Activated naive CD8-positive, alpha-beta T cell treated with anti-CD3 and anti-CD28 coated beads for 36 hours (primary cell): ENCODE measurements at places on chromosomes 2 and 18. TPM values are rescaled to one million over a fixed set of nuclear protein-coding genes. Genes with fewer than 3 reads are reported as not detected.

- no peak for DNase-seq
These were observed 31.4 kb upstream of the CCDC102B start for GRCh38 chr18:68766433-68766832.

DNA sequence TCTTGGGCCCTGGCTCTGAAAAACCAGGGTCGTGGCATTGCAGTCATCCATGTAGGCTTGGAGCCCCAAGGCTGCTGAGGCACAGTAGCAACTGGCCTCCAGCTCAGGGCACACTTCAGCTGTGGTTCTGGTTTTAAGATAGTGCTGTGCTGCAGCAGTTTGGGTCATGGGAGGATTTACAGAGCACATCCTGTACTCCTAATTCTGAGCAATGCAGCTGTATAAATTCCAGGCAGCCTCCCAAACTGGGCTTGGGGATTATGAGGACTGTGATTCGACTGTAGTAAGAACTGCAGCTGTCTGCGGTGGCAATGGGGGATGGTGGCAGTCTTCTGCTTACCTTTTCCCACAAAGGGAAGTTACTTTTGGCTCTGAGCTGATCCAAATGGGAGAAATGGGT lies 536.3 kb upstream of the GCFC2 start:
- no peak for DNase-seq

STRN gene
- 30.8 TPM for total RNA-seq

- no peak for DNase-seq
These were observed 894.5 kb upstream of the POU3F3 start for GRCh38 chr2:103959174-103960128.
